Stomach (tissue), 19 donors: ENCODE measurements at places on chromosomes 2 and 18. TPM values are rescaled to one million over a fixed set of nuclear protein-coding genes. Genes with fewer than 3 reads are reported as not detected.

GRCh38 chr18:76569644-76570419 is 74.8 kb upstream of the ZNF516 start:
- H3K27me3 ChIP-seq = no peaks in the 10 kb centered on the region
- peaks cover 1% of the 10 kb centered on the region for H3K4me1 ChIP-seq
- no peak overlapping the region for H3K4me3 ChIP-seq
- no peak overlapping the region for H3K27ac ChIP-seq
- H3K36me3 ChIP-seq = no peaks in the 10 kb centered on the region

DNA sequence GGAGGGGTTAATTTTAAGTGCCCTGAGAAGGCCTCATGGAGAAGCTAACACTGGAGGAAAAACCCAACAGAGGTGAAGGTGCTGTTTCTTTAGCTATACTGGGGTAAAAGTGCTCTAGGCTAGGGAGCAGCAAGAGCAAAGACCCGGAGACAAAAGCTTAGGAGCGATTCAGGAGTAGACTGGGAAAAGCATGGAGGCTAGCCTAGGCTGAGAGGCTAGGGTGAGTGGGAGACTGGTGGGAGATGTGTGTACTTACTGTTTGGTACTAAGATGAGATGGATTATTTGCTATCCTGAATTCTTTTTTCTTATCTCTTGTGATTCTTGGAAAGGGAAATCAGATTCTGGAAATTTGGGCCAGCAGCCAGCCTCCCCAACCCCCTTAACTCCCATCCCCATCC is 2.0 kb downstream of the GIGYF2 start:
- no peak overlapping the region for H3K27ac ChIP-seq
- no peaks in the 10 kb centered on the region for H3K27me3 ChIP-seq
- H3K4me3 ChIP-seq = no peak overlapping the region
- H3K4me1 ChIP-seq = peaks cover 25% of the 10 kb centered on the region
- peaks cover 13% of the 10 kb centered on the region for H3K36me3 ChIP-seq

- H3K4me1 ChIP-seq = no peaks in the 10 kb centered on the region
- H3K27ac ChIP-seq = no peak overlapping the region
- H3K27me3 ChIP-seq = no peaks in the 10 kb centered on the region
- no peak for DNase-seq
- H3K4me3 ChIP-seq = no peak overlapping the region
- H3K36me3 ChIP-seq = no peaks in the 10 kb centered on the region
Measured at GRCh38 chr2:148568597-148568996, 76.0 kb upstream of the EPC2 start.

DNA sequence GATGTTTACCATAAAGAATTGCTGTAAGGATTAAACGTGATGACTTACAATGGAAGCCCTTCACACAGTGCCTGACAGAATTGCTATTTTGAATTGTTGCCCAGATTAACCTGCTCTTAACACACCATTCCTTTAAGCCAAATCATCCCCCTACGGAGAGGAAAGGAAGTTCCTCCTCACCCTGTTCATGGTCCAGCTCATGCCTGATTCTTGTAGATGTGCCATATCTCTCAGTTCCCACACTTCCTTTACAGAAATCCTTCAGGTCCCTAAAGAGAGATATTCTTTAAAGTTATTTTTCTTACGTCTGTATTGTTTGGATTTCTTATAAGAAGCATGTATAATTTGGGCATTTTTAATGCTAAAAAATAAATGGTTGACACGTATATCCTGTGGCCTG is 127.5 kb upstream of the DAPL1 start:
- DNase-seq = no peak
- H3K27me3 ChIP-seq = no peaks in the 10 kb centered on the region
- no peaks in the 10 kb centered on the region for H3K4me1 ChIP-seq
- H3K4me3 ChIP-seq = no peak overlapping the region
- peaks cover 8% of the 10 kb centered on the region for H3K36me3 ChIP-seq

GRCh38 chr2:64586883-64587481 is 62.9 kb downstream of the AFTPH start:
- no peaks in the 10 kb centered on the region for H3K27me3 ChIP-seq
- no peak overlapping the region for H3K4me3 ChIP-seq
- peaks cover 63% of the 10 kb centered on the region for H3K36me3 ChIP-seq
- peak; percentile 75 for DNase-seq
- no peaks in the 10 kb centered on the region for H3K4me1 ChIP-seq

GRCh38 chr18:473802-474201 is 26.7 kb downstream of the COLEC12 start:
- peak overlapping the region; percentile 67 for H3K27ac ChIP-seq
- no peaks in the 10 kb centered on the region for H3K36me3 ChIP-seq
- no peaks in the 10 kb centered on the region for H3K27me3 ChIP-seq
- no peak overlapping the region for H3K4me3 ChIP-seq

- no peaks in the 10 kb centered on the region for H3K36me3 ChIP-seq
- H3K4me1 ChIP-seq = no peaks in the 10 kb centered on the region
- no peak overlapping the region for H3K27ac ChIP-seq
Measured at GRCh38 chr2:146817613-146818012, 1027.2 kb upstream of the ACVR2A start.

DNA sequence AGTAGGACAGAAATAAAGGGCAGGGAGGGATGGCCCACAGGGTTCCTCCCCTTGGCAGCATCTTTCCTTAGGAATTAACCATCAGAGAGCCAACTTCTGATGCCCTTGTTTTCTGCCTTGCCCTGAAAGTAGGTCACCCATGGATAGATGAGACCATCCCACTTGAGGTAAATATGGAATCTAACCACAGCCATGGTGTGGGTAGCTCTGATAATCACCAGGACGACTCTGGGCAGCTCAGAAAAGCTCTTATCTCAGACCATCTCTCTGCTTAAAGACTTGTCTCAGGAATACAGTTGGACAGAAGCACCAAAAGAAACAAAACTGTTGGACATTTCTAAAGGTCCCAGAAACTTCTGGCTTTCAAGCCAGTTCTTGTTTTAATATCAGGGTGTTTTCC is 101.4 kb upstream of the CELF4 start:
- DNase-seq = no peak
- H3K27me3 ChIP-seq = no peaks in the 10 kb centered on the region
- no peaks in the 10 kb centered on the region for H3K4me1 ChIP-seq
- H3K27ac ChIP-seq = no peak overlapping the region

GRCh38 chr2:191465766-191466420 is 212.0 kb upstream of the NABP1 start:
- no peaks in the 10 kb centered on the region for H3K27me3 ChIP-seq
- H3K36me3 ChIP-seq = no peaks in the 10 kb centered on the region

- H3K27me3 ChIP-seq = no peaks in the 10 kb centered on the region
- no peak overlapping the region for H3K27ac ChIP-seq
- H3K4me3 ChIP-seq = no peak overlapping the region
- no peaks in the 10 kb centered on the region for H3K36me3 ChIP-seq
- no peak for DNase-seq
Measured at GRCh38 chr2:34646901-34647300, 1047.8 kb upstream of the FAM98A start.

DNA sequence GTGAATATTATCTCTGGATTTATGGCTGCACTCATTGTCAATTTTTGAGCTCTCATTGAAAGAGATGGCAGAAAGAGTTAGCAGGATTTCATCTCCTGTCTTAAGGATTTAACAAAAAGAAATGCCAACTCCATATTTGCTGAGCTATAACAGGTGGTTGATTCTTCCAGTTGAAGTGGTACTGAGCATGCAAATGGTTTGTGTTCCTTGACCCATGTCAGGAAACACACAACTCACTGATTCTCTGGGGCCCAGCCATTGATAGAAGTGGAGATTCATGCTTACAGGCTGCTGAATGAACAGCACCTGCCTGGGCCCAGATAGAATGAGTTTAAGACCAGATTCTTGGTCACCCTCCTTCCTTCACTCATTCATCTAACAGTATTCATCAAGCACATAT is 128.8 kb downstream of the CERS6 start:
- H3K4me1 ChIP-seq = peaks cover 46% of the 10 kb centered on the region
- no peaks in the 10 kb centered on the region for H3K27me3 ChIP-seq
- H3K4me3 ChIP-seq = no peak overlapping the region

Gene ST8SIA5
- total RNA-seq = not detected

Gene KCNJ3
- not detected for total RNA-seq

Gene ADCY3
- 26.6 TPM for total RNA-seq

Gene TNFAIP6
- 3.0 TPM for total RNA-seq
